Left forelimb (tissue), 1 donor: ENCODE measurements at places on chromosomes 2 and 18.

DNA sequence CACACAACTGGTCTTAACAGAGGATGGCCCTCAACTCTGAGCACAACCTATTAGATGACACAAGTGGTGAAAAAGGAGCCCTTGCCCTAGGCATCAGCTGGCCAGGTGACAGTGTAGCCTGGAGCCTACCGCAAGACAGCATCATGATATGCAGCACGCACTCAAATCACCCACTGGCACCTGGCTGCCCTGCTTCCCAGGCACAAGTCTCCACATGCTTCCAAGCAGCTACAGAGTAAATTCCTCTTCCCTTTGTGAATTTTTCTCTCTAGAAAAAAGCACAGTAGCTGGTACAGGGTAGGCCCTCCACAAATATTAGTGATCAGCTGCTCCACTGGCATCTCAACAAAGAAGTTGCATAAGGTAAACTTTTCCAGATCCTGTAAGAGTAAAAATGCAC lies 6.0 kb downstream of the FBXO15 start:
- no peak for DNase-seq

DNA sequence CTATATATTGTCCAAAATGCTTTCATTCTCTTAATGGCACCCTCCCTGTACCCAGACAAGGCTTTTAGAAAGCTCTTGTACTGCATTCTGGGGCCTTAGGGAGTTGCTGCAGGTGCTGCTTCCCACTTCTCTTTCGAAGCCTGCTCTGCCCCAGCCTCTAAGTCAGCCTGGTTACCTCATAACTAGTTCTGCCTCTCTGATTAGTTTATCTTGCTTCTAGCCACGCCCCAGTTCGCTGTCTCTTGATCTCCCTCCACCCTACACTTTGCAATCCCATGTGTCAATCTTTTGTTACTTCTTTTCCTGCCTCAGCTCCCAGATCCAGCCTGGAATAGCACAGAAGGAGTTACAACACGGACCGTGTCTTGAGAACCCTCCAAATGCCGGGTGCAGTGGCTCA lies 13.8 kb upstream of the NCOA1 start:
- no peak for DNase-seq

DNA sequence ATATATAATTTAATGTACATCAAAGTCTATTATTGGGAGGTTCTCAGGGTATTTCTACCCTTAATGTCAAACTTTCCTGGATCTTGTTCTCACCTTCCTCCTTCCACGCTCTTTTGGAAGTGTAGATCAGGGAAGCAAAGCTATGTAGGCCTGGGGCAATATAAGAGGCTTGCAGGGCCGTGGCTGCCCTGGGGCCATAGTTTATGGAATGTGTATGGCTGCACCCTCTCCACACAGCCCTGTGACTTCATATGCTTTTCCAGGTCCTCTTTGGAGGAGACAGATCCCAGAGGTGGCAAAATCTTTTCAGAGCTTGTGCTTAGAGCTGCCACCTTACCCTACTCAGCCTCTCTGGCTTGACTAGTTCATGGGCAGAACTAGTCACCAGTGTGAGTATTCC lies 82.9 kb downstream of the PLB1 start:
- no peak for DNase-seq

DNA sequence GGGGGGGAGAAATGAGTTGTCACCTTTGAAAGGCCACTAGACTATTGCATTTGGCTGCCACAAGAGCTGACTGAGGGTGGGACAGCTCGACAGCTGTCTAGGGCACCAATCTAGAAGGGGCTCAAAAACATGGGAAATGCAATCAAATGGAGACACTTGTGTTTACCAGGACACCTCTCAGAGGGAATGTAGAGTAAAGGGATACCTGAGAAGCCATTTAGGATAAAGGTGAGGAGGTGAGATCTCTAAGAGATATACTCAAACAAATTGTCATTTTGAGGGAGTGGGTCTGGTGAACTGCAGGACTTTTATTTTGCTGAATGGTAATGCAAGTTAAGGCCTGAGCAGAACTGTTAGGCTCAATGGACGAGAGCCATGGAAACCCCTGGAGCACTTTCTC lies 159.8 kb downstream of the DDX1 start:
- no peak for DNase-seq

DNA sequence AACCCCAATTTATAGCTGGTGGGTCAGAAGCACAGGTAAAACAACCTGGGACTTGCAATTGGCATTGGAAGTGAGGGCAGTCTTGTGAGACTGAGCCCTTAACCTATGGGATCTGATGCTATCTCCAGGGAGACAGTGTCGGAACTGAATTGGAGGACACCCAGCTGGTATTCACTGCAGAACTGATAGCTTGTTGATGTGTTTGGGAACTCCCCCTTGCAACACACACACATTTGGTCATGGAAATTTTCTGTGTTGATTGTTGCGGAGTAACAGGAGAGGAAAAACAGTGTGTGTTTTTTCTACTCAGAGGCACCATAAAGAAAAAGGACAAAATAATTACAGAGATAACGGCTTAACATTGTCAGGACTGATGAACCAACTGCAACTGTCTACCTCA lies 16.1 kb downstream of the TPGS2 start:
- DNase-seq, result no peak

GRCh38 chr2:128941751-128942150 lies 623.1 kb upstream of the HS6ST1 start:
- no peak for DNase-seq

DNA sequence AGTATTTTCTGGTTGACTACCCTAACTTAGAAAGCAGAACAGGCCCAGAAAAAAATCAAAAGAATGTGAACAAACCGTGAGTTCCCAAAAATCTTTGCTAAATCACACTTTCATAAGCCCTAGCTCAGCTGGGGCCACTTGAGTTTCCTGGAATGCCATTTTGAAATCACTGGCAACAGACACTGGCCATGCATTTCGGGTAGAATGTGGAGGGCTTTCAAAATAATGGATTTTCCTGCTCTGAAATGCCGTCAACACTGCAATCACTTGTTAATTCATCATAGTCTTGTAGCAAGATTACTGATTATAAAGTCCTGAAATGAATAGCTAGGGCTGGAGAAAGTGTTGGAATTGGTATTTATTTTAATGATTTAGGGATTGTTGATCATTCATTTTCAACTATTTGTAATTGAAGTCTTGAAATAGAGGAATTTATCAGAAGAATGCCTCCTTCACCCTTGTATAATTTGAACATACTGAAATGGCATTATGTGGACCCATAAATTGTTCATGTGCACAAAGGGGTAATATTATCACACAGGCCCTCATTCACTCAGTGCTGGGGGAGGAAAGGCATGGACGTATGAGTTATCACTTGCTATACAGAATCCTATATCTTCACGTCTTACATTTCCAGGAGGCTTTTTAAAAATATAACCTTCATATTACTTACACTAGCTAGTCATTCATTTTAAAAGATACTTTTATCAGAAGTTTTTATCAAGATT lies 134.8 kb downstream of the DTNA start:
- no peak for DNase-seq

DNA sequence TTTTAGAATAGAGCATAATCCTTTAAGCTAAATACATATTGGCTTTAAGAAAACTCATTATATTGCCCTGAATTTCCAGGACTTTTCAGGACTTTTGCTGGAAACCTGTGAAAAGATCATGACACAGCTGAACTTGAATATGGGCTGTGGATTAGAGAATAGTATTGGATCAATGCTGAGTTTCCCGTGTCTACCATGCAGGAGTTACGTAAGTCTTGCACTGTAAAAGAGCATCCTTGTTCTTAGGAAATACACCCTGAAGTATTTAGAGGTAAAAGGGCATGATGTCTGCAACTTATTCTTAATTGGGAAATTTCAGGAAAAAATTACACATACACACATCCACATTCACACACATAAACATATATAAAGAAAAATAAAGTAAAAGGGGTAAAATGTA lies 82.1 kb downstream of the ZFP36L2 start:
- DNase-seq, result no peak

DNA sequence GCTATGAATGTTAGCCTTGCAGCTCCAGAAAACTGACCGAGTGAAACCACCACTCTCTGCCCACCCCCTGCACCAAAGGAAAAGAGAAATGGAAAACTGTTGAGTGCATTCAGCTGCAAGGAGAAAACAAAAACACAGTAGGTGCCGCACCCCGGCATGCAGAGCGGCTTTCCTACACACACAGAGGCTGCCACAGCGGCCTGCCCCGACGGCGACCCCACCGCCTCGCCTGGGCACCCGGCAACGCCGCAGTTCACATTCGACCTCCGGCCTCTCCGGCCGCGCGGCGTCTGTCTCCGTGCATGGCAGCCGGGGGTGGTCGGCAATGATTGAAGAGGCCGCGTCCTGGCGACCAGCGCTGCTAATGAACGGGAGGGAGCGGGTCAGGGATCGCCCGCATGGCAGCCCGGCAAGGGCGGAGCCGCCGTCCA lies 417.1 kb upstream of the SALL3 start:
- DNase-seq, result no peak

- DNase-seq, result no peak
Measured at GRCh38 chr2:222427646-222428301, 3.4 kb downstream of the SGPP2 start.

- DNase-seq, result no peak
Measured at GRCh38 chr2:177554365-177554764, 161.8 kb downstream of the AGPS start.

GRCh38 chr2:154974041-154974440 lies 275.5 kb downstream of the KCNJ3 start:
- DNase-seq, result no peak

DNA sequence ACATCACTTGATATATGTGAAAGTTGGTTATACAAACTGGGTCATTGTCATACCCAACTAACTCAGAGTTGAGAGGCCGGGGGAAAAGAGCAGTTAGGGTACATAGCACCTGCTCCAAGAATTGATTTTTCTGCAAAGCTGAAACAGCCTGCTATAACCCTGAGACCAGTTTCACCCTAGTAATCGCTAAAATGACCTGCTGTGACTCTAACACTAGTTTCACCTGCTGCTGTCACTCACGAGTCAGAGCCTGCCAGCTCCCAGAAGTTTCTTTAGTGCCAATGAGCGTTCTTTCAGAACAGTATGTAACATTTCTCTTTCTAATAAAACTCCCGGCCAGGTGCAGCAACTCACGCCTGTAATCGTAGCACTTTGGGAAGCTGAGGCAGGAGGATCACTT lies 28.0 kb downstream of the SRSF7 start:
- peak; percentile 65 for DNase-seq

GRCh38 chr18:48064978-48065600 lies 134.6 kb upstream of the SMAD2 start:
- no peak for DNase-seq

- no peak for DNase-seq
Measured at GRCh38 chr18:27428120-27428519, 243.0 kb upstream of the CHST9 start.

GRCh38 chr2:150279686-150280085 lies 207.8 kb downstream of the RND3 start:
- no peak for DNase-seq

- DNase-seq, result no peak
Measured at GRCh38 chr2:72972352-72973136, 55.2 kb downstream of the EMX1 start.

DNA sequence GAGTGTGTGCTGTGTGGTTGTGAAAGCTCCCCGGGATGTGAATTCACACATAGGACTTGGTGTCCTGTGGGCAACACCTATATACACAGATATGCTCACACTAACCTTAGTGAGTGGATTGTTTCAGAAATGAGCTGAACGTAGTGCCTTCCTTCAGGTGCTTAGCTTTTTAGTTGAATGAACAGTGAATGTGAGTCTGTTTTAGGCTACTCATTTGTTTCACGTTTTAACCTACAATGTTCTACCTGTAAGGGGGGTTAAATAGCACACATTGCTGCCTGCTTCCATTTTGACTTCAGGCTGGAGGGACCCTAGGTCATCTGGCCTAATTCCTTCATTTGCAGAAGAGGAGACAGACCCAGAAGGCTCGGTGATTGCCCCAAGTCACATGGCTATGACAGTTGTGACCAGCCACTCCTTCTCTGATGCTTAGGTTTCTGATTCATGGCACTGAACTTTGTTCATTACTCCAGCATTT lies 1.0 kb downstream of the PLEK start:
- no peak for DNase-seq

DNA sequence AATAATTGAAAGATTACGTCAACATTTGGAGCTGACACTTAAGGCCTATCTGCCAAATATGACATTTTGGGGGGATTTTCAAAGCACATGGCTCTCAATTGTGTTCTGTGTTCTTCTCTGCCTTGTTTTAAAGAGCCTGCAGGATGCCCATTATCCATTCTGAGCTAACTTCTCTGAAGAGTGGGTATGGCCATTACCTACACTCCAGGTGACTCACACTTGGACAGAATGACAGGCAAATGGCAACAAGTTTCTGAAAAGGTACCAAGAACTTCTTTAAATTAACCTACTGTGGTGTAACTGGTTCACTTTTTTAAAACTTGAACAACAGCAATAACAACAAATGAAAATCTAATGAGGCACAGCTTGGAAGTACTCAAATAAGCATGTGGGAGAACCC lies 834.9 kb upstream of the SLC39A10 start:
- no peak for DNase-seq
